Activated naive CD4-positive, alpha-beta T cell treated with anti-CD3 and anti-CD28 coated beads for 36 hours (primary cell): ENCODE measurements at places on chromosomes 5 and 9.

- DNase-seq, result no peak
These were observed 4.8 kb upstream of the PITX1 start for GRCh38 chr5:135038813-135039270.

- DNase-seq, result no peak
These were observed 51.7 kb upstream of the FAM240B start for GRCh38 chr9:38771593-38771992.

GRCh38 chr5:1724822-1725602 lies 74.6 kb downstream of the MRPL36 start:
- peak; percentile 63 for DNase-seq

DNA sequence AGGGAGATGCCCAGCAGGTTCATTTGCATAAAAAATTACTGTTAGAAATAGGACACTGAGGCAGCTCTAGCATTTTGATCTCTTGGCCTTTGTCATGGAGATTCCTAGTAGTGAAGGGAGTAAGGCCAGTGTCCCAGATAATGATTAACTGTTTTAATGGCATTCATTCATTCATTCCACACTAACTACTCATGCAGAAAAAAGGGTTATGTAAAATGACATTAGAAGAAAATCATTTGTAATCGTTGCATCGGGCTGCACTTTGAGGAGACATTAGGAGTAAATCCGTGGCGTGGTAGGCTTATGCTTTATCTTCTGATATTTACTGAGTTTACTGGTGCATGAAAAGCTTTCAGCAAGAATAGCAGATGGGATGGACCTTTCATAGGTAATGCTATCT lies 82.6 kb upstream of the GRHPR start:
- no peak for DNase-seq

GRCh38 chr5:115602591-115603125 lies 379 bp upstream of the TICAM2 start:
- DNase-seq, result no peak
